Activated CD8-positive, alpha-beta memory T cell treated with anti-CD3 and anti-CD28 coated beads, Interleukin-2, amount 10 ng/mL, durations not matched to agents 7 days and 5 days (primary cell): ENCODE measurements at places on chromosomes 12 and 14. TPM values are rescaled to one million over a fixed set of nuclear protein-coding genes. Genes with fewer than 3 reads are reported as not detected.
A peak's percentile ranks its signal among the peaks of the same experiment; 100 is the strongest.

- DNase-seq = no peak
Measured at GRCh38 chr14:26187996-26188620, 409.7 kb downstream of the NOVA1 start.

- peak; percentile 93 for DNase-seq
Measured at GRCh38 chr12:120725659-120726509, at the start of gene ACADS. Gene ACADS, plus strand, starts transcription at chr12:120725826. Its CDS starts 60 bp downstream, at chr12:120725886.

DNA sequence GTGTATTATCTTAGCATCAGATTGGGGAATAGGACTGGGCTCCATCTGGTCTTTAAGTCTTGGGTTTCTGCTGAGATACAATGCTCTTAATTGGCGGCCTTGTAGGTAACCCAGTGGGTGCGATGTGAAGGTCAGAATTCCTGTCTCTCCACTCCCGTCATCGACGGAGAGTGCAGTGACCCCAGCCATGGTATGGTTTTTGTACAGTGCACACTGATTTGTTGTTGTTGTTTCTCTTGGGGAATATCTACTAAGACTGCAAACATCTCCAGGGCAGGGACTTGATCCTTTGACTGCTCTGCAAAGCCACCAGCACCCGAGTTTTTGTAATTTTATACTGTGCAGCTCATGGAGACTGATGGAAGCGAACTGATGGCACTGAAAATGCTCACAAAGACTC is 41.4 kb downstream of the KCNA1 start:
- DNase-seq = no peak

DNA sequence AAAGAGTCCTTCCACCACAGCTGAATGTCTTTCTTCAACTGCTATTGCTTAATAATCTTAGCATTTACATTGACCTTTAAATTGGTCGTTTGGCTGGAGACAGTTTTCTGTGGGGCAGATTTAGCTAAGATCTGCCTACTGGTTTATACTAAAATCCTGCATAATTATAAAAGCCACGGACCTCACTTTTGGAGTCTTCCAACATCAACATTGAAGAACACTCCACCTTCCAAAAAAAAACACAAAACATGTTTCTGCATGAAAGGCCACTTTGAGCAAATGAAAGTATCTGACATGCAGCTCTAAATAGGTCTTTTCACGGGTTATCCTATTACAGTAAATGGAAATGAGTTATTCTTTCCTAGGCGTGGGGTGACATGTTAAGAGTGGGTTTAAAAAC is 57.0 kb upstream of the KRR1 start:
- no peak for DNase-seq

GRCh38 chr12:111448846-111449790 is 43.4 kb downstream of the SH2B3 start:
- DNase-seq = peak; percentile 34

GRCh38 chr12:97452230-97452629 is 10.4 kb upstream of the RMST start:
- DNase-seq = no peak

GRCh38 chr12:91261820-91262676 is 79.4 kb upstream of the DCN start:
- DNase-seq = no peak

- DNase-seq = peak; percentile 91
Measured at GRCh38 chr12:112937741-112938719, at the start of gene OAS3. Gene OAS3, plus strand, starts transcription at chr12:112938474. Its CDS starts 57 bp downstream, at chr12:112938531.

DNA sequence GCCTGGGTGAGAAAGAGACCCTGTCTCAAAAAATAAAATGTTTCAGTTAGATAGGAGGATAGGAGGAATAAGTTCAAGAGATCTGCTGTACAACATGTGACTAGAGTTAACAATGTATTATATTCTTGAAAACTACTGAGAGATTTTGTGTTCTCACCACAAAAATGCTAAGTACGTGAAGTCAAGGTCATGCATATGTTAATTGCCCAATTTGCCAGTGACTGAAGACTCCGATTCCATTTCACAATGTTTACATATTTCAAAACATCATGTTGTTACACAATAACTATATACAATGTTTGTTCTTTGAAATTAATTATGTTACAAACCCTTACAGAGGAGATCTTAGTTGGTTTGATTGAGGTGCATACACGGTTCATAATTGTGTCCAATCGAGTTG is 52.1 kb downstream of the SLC15A4 start:
- no peak for DNase-seq

DNA sequence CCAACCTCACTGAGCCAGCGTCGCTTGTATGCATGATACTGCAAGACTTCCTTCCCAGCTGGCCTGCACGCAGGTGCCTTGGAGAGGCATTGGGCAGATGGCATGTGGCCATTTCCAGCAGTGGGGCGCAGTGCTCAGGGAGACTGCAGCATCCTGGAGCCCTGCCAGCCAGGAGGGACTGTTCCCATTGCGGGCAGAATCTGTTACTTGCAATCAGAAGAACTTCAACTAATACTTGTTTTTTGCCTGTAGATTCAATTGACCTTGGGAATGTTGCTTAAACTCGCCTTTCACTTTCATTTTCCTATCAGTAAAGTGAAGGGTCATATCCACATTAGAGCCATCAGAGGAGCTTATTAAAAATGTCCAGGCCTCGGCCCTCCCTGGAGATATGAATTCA is 29.8 kb downstream of the ANKRD9 start:
- no peak for DNase-seq

GRCh38 chr12:116594325-116595038 is 35.3 kb downstream of the MAP1LC3B2 start:
- peak; percentile 82 for DNase-seq

- DNase-seq = no peak
Measured at GRCh38 chr12:7483343-7483742, 20.2 kb downstream of the CD163 start.

TRPV4 gene
- total RNA-seq = not detected

KRT72 gene
- not detected for total RNA-seq

AHNAK2 gene
- total RNA-seq = not detected

TAMALIN gene
- total RNA-seq = 2.2 TPM

GYS2 gene
- total RNA-seq = not detected

LALBA gene
- total RNA-seq = not detected

CCDC177 gene
- not detected for total RNA-seq
